ENCODE measurements at places on chromosomes 5 and 9.

GRCh38 chr9:26219961-26220360, 541.7 kb upstream of the TUSC1 start:
- DNase-seq: no peak

- DNase-seq: no peak
Observed at GRCh38 chr5:137441476-137441875, 57.6 kb downstream of the SPOCK1 start.

GRCh38 chr9:38079461-38080031, 10.5 kb upstream of the SHB start:
- DNase-seq: no peak

GRCh38 chr9:4237748-4238511, 61.9 kb downstream of the GLIS3 start:
- DNase-seq: no peak

GRCh38 chr5:7789567-7789966, 61.4 kb downstream of the CFAP90 start:
- DNase-seq: no peak

Measured in substantia nigra (tissue), 51 donors.